ENCODE measurements at places on chromosomes 11 and 22.

DNA sequence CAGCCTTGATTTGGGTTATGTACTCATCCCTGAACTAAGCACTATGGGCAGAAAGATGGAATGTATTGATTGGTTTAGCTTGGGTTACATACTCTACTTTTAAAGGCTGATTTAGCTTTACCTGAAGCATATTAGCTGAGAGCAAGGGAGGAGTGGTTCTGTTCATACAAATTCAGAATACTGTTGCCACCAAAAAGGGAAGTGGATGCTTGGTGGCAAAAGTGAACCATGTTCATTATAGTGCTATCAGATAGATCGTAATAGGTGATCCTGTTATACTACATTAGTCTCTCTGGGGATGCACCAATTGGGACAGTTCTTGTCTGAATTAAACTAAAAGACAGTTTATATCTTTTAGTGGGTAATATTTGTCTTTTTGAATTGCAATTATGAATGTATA lies 44.5 kb upstream of the RRM1 start:
- no peak for DNase-seq

- peak; percentile 84 for DNase-seq
Observed at GRCh38 chr22:38051900-38052862, 5.0 kb upstream of the PICK1 start.

DNA sequence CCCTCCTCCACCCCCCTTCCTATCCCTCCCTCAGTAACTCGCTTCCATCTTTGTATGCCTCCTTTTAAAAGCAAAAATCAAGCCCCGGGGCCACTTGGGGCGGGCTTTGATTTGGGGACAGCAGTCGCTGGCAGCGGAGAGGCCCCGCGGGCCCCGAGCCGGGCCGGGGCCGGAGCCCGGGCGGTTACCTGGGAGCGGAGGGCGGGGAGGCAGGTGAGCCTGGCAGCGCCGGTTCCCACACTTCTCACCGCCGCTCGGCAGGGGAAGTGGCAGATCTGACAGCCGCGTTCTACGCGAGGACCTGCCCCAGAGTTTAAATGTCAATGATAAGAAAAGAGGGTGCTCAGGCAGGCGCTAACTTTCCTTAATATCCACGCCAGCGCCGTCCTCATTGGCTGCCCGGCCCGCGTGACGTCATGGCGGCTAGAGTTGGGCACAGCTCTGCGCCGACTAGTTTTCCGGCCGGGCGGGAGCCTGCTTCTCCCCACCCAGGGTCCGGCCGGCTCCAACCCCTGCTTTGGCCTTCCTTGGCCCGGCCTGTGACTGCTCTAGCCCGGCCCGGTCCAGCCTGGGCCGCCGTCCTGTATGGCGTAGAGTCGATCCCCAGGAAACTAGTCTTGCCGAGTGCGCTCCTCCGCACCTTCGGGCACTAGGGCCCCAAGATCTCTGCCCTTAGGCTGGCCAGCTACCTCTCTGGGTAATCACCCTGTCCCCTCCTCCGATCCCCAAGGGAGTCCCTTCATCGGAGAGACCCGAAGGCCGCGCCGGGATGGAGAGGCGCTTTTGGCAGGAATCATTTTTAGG lies 6.7 kb upstream of the PAX6 start:
- no peak for DNase-seq

DNA sequence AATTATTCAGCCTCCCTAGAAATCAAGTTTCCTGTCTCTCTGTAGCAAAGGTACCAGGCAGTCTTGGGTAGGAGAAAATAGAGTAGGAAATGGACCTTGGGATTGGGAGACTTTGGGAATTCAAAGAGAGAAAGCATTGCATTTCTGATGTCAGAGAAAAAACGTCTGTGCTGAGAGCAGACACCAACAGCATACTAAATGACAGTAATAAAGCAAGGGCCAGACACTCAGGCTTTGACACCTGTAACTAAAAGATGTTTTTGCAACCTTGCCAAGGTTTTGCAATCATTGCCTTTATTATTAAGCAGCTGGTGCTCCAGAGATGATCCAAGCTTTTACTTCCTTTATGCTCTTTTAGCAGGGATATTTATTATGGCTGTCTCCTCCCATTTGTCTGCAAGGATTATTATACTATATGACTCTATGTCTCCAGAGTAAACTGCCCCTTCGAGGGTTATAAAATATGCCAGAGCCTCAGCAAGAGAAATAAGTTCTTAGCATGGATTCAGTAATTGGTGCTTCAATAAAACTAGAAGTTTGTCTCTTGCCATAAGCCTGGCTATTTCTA lies 85.2 kb upstream of the GRAMD1B start:
- no peak for DNase-seq

GRCh38 chr11:18384157-18384641 lies 10.2 kb upstream of the LDHA start:
- peak; percentile 96 for DNase-seq

DNA sequence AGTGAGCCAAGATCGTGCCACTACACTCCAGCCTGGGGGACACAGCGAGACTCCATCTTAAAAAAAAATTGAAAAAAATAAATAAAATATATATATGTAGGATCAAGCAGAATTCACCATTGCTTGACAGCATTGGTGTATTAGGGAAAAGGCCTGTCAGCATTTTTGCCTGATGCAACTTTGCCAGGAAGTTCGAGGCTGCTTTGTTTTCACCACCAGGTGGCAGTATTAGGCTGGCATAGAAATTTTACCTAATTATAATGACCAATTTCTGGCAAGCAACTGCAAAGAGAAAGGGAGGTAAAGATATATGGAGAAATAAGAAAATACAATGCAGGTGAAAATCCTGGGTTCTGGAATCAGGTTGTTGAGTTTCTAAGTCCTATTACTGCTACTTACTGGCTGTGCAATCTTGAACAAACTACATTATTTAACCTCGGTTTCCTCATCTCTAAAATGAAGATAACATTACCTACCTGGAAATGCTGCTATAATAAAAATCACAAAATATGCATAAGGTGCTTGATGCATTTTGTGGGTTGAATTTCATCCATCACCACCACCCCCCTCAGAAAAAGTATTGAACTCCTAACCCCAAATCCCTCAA lies 24.7 kb downstream of the LAYN start:
- DNase-seq = peak; percentile 77

GRCh38 chr11:133893381-133893780 lies 48.1 kb upstream of the SPATA19 start:
- DNase-seq = no peak

GRCh38 chr22:20437613-20438426 lies at the start of gene SCARF2:
SCARF2 (minus strand) TSS chr22:20437825; CDS start chr22:20437754, 71 bp downstream.
- DNase-seq = peak; percentile 19

DNA sequence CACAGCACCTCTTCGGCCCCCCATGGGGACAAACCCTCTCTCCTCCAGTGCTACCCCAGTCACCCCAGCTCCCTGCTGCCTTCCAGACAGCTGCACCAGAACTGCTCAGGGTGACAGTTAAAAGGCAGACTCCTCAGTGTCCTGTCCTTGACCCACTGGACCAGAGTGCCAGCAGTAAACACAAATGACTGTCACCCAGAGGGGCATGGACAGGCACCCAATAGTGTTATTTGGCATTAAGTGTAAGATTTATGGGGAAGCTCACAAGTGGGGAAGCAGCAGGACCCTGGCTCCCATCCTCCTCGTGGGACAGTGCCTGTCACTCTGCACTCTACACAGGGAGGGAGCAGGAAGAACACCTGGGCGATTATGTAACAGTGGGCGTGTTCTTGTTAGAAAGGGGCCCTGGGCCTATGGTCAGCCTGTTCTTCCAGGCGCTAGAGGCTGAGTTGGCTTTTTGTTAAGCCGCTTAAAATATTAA lies 5.0 kb downstream of the RPS19BP1 start:
- DNase-seq = peak; percentile 29

GRCh38 chr11:113514856-113515255 lies 39.7 kb upstream of the DRD2 start:
- DNase-seq = peak; percentile 28

GRCh38 chr22:48704335-48704734 lies 1123.3 kb downstream of the BRD1 start:
- DNase-seq = no peak

- DNase-seq = peak; percentile 13
Observed at GRCh38 chr11:74257959-74258553, 53.4 kb downstream of the P4HA3 start.

DNA sequence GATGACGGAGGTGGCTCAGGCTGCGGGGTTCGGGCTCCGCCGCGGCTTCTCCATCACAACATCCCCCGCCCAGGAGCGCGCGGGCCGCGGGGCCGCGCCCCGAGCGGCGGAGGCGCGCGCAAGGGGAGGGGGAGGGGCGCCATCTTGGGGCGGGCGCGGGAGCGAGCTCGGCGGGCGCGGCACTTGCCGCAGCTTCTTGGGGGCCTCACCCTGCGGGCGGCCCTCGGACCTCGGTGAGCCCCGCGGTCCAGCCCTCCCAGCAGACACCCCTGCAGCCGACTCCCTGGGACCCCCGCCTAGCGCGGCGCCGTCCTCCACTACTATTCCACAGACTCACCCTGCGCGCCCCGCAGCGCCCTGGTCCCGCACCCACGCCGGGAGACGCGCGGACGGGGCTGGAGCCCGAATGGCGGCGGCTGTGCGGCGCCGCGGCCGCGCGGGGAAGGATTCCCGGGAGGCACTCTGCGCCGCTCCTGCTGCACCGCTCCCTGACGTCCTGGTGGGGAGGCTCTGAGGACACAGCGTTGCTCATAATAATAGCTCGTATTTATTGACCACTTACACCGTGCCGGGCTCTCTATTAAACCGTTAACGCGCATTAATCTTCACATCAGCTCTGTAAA lies at the start of gene APBB1:
APBB1 (minus strand) TSS at position 86 of the 623 bp plus-strand sequence. CDS start 7,747 bp downstream, outside the sequence.
- peak; percentile 49 for DNase-seq

- DNase-seq = no peak
Observed at GRCh38 chr11:13271060-13271693, 6.4 kb upstream of the BMAL1 start.

DNA sequence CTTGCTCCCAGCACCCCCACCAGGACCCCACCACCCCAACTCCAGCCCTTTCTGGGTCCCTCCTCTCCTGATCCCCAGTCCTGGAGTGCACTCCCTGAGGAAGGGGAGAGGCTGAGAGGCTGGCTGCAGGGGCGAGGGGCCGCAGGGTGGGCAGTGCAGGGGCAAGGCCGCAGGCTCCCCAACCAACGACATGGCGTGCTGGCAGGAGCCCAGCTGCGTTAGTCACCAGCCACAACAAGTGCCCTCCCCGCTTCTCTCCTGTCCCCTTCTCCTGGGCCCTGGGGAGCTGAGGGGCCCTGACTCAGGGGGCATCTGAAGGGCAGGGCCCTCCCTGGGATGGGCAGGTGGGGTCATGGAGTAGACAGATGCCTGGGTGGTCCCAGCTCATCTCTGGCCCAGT lies 2.3 kb downstream of the CABP7 start:
- DNase-seq = no peak

GRCh38 chr22:49827853-49828598 lies at the start of gene BRD1:
BRD1 (minus strand) TSS chr22:49827873; CDS start chr22:49824317, 3,556 bp downstream.
- DNase-seq = peak; percentile 69

DNA sequence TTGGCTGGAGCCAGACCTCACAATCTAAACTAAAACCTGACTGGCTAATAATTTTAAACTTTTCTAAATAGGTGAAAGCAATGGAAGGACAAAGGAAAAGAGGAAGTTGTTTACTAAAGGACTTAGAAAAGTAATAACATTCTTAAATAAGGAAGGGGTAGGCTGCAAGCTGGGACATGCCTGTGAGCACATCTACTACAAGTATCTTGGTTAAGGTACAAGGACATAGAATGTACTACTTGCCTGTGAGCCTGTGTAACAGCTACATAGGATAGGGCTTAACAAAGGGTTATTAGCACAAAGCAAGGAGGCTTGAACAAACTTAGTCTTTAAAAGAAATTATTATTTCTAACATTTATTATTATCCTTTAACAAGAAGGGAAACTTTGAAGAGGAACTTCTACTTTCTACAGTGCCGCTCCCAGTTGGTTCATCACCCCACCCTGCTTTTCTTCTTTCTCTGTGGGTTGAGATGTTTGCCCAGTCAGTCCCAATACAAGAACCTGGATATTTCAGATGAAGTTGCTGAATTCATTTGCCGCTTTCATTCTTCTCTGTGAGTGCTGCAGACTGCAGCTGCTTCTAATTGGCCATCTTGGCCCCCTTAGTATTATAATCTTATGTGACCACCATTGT lies 87.5 kb downstream of the PRMT3 start:
- no peak for DNase-seq

DNA sequence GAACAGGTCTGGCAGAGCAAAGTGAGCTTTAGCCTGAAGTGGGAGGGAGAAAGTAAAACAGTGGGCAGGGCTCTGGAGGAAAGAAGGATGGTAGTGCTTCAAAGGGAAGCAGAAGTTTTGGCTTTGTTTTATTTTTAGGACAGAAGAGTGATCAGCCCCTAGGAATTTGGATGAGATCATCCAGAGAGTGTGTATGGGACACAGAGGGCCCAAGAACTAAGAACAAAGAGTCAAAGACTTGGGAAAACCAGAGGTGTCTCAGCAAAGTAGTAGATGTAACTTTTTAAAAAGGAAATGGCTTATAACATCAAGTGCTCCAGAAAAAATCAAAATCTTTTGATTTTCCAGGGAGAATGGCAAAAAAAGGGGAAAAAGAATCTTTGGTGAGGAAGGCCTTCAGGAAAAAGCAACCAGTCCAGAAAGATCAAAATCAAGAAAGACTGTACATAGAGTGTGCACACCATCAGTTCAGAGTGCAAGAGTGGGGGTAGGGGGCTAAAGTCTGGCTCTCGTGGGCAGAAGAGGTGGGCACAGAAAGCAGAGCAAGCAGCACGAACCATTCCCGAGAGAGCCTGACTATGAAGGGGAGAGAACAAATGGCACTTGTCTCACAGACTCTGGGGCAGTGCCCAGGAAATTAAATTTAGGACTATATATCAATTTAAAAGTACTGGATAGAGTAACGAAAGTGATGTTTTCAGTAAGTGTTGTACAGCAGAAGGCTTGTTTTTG lies 30.0 kb downstream of the MAPK1 start:
- DNase-seq = peak; percentile 92

DNA sequence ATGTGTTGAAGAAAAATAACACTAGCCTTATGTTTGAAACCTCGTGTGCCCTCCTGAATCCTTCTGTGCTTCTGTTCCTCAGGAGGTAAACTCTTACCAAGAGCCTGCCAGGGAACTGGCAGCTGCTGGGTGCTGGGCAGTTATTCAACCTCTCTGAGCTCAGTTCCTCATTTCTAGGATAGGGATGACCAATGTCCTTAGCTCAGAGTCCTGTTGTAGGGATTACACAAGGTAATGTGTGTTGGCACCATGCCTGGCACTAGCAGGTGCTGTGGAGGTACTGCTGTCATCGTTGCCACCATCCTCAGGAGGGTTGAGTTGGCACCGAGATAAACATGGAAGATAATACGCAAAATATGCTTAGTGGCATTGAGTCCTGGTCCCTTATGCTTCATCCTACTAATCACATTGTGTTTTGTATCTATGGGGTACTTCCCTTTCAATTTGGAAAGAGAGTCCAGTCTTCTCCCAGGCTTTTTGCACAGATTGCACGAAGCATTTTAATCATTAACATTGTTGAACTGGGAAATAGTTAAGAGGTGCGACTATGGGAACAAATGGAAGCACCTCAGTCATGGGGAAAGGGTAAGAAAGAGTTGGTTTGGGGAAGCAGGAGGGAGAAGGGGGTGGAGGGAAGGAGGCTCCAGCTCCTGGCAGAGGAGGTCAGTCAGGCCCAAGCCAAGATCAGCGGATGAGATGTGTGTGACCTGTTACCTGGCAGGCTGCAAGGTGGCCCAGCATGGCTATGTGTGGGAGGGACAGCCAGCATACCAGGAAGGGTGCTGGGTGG lies 56.7 kb downstream of the CABIN1 start:
- peak; percentile 61 for DNase-seq

GRCh38 chr11:12157241-12157661 lies 46.9 kb downstream of the MICAL2 start:
- DNase-seq = peak; percentile 40

All from kidney tubule cell (primary cell).